ENCODE measurements at places on chromosomes 5 and 9.

- DNase-seq: no peak
Measured at GRCh38 chr5:68272289-68272688, 56.7 kb downstream of the PIK3R1 start.

GRCh38 chr9:19431361-19432171, 22.8 kb downstream of the ACER2 start:
- peak; percentile 76 for DNase-seq

DNA sequence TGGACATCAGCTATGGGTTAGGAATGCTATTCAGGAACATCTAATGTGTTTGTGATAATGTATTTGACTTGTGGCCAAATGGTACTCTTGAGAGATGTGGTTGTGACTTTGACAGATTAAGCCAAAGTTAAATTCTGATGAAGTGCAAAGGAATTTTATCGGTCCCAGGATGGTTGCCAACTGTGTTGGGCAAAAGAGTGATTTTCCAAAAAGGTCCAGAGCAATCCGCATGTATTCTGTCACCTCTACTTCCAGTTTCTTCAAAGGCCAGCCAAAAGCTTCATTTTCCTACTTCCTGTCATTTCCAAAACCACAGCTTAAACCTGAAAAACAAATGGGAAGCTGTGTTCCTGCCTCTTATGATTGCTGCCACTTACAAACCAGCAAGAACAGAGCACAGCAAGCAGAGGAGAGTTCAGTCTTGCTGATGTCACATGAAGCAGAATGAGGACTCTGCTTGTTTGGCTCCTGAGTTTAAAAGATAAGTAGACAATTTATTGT, 59.8 kb downstream of the MARCHF3 start:
- DNase-seq: no peak

- no peak for DNase-seq
Measured at GRCh38 chr5:59066367-59067163, 483.7 kb downstream of the RAB3C start.

- no peak for DNase-seq
Measured at GRCh38 chr5:166369807-166370206, 1921.6 kb upstream of the WWC1 start.

DNA sequence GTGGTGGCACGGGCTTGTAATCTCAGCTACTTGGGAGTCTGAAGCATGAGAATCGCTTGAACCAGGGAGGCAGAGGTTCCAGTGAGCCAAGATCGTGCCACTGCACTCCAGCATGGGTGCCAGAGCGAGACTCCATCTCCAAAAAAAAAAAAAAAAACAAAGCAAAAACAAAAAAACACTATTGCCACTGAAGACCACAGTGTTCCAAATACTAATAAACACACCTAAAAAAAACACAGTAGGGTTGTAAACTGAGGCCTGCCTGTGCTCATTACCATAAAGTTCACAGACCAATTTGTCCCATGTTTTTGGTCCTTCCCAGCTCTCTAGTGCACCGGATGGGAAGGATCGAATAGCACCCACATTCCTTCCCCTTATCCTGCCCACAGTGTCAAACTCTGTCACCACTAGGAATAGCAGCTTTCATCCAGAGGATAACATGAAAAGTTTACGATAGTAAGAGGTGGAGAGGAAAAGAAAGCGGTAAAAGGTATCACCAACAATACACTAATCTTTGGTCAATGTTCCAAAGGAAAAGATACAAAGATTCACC, 49.2 kb downstream of the MYO10 start:
- no peak for DNase-seq

DNA sequence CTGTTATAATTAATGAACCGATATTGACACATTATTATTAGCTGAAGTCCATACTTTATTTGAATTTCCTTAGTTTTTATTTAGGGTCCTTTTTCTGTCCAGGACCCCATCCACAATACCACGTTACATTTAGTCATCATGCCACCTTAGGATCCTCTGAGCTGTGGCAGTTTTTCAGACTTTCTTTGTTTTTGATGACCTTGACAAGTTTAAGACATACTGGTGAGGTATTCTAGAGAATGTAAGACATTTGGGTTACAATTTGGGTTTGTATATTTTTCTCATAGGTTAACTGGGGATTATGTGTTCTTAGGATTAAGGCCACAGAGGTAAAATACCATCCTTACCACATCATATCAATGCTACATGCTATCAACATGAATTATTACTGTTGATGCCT, 42.7 kb downstream of the KIAA1958 start:
- no peak for DNase-seq

GRCh38 chr9:102445906-102446305, 549.2 kb upstream of the CYLC2 start:
- no peak for DNase-seq

- DNase-seq: no peak
Measured at GRCh38 chr5:169571355-169571754, 12.2 kb upstream of the SPDL1 start.

- DNase-seq: no peak
Measured at GRCh38 chr9:91720751-91721705, 229.0 kb downstream of the ROR2 start.

GRCh38 chr5:24606971-24607370, 37.8 kb downstream of the CDH10 start:
- no peak for DNase-seq

DNA sequence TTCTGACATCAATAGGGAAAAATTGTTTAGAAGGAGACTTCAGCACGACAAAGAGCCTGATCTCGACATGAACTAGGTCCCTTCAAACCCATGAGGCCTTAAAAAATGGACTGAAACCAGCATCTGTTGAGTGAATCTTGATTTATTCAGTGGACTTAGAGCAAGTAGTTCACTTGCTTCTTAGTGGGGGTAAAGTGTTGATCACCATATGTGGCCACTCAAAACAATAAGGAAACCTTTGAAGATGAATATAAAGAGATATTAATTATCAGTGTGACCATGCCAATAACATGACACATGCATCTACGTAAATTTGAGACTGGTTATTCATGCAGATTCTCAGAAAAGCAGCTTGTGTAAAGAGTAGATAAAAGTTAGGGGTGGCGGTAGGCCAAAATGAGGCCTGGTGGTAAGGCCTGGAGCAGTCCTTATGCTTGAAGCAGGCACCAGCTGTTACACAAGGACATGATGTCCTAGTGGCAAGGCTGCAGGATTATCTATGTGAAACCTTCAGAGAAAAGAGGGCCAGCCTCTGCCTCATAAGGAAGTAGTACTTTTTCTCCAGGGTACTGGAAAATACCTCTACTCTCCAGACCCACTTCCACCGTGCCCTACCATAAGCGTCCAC, 61.3 kb downstream of the S1PR3 start:
- DNase-seq: no peak

- no peak for DNase-seq
Measured at GRCh38 chr9:99300103-99300439, 78.0 kb downstream of the SEC61B start.

GRCh38 chr9:134841180-134841904, 39.3 kb upstream of the FCN2 start:
- no peak for DNase-seq

DNA sequence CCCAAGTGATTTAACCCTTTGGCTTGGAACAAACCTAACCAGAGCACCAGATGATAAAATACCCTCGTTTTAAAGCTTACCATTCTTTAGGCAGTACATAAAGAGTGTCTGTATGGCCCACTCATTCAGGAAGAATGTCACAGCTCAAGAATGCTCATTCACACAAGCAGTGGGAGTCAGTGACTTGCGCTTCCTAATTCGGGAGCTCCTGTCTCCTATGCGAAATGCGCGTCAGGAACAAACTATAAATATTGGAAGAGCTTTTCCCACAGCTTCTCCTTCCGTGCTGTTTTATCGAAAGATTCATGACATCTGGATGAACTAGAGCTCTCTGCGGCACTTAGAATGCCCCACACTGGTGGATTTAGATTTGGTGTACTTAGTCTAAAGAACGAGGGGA, 66.6 kb downstream of the NTRK2 start:
- DNase-seq: no peak

DNA sequence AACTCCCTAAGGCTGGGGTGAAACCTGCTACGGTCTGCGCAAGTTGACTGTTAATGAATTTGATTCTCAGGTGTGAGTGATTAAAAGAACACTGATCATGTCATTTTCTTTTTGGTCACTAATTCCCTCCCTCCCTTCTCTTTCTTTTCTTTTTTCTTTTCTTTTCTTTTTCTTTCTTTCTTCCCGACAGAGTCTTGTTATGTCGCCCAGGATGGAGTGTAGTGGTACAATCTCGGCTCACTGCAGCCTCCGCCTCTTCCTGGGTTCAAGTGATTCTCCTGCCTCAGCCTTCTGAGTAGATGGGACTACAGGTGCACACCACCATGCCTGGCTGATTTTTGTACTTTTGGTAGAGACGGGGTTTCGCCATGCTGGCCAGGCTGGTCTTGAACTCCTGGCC, 2.6 kb downstream of the ANXA1 start:
- DNase-seq: no peak

- no peak for DNase-seq
Measured at GRCh38 chr9:89048616-89049015, 57.3 kb downstream of the S1PR3 start.

DNA sequence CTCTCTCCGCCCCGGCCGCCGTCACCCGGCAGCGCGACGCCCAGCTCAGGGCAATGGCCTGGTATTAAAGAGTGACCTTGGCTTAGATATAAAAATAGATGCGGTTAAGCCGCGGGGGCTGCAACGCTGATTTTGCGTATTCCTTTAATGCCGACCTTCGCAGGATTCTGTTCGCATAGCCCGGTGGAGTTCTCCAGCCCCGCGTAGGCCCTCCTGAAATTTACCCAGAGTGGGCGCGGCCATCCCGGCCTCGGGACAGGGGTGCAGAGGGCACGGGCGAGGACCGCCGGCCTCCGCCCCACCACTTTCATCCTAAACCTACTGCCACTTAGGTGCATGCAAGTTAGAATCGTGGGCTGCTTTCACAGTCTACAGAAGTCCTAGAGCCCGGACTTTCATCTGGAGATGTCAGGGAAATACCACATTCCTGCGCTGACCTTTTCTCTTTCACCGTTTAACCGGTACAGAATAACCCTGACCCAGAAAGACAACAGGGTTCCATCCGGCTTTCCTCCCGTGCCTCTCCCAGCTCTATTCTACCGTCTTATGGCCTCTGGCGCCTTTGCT, 492 bp upstream of the FAM169A start:
- DNase-seq: no peak

DNA sequence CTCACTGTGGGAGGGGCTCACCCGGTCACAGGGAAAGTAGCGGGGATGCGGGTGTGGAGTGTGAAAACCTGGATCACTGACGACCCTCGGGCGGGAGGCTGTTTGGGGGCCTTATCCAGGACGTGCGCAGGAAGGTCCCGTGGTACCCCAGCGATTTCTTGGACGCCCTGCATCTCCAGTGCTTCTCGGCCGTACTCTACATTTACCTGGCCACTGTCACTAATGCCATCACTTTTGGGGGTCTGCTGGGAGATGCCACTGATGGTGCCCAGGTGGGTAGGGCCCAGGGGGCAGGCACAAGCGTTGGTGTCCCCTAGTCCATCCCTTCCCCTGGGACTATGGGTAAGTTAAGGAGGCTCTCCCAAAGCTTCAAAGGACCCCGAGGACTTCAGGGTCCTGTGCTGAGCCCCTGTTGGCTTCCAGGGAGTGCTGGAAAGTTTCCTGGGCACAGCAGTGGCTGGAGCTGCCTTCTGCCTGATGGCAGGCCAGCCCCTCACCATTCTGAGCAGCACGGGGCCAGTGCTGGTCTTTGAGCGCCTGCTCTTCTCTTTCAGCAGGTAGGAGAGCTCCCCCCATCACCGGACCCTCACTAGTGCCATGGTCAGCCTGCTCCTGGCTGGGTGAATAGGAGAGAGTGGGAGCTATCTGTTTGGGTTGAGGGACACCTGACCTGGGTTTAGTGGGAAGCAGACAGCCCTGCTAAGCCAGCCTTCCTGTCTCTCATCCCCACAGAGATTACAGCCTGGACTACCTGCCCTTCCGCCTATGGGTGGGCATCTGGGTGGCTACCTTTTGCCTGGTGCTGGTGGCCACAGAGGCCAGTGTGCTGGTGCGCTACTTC, 3.9 kb downstream of the SLC4A9 start:
- no peak for DNase-seq

DNA sequence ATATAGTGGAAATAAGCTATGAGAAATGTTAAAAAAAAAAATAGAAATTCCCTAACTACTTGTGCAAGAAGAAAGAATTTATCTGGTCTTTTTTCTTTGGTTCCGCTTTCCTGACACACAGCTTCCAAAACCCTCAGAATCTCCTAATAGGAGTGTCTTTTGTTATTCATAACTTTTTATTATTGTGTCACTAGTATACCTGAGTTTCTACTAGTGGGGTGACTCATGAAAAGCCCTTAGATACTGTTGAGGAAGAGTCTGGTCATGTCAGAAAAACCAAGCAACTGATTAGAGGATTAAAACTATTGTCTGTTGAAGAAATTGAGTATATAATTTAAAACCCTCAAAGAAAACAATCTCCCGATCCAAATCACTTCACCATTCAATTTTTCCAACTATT, 152.8 kb upstream of the IFNE start:
- DNase-seq: no peak

DNA sequence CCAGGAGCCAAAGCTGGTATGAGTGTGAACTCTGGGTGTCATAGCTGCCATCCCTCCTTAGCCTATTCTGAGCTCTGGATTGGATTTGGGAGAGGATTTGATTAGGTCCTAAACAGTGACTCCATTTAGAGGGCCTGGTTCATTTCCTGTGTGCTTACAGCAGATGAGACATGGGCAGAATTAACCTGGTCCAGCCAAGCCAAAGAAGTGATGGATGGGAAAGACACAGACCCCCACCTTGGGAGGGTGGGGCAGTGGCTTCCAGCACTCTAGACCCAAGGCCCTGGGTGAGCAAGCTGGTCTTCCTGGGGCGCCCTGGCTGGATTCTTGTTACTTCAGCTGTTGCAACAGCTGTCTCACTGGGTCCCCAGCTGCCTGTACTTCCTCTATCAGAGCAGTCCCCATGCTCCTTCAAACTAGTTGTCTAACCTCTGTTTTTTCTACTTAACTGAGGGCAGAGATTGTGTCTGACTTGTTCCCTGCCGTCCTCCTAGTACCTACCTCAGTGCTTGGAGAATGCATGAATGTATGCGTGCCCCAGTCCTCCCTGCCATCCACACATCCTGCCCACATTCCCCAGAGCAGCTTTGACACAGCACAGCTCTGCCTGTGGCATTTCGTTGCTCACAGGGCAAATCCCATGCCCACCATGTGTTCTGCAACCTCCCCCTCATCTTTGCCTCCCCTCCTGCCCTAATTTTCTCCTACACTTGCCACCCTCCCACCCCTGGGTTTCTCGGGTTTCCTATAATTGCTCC, 115.9 kb downstream of the RGS3 start:
- DNase-seq: peak; percentile 77

DNA sequence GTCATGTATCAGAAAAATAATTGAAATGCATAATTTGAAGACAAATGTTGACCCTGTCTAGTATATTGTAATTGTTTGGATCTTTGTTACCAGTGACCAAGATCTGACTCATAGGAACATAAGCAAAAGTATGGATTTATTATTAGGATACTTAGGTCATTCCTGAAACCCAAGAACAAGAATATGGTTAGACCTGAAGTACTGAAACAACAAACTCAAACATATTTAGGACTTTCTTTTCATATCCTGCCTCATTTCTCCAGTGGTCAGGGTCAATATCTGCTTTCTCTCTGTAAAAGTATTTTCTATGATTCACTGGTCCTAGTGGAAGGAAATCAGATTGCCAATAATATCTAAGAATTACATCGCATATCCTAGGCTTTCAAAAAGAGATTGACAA, 1937.1 kb upstream of the WWC1 start:
- DNase-seq: no peak

All from heart left ventricle (tissue), 16 donors.